Natural killer cell (primary cell): ENCODE measurements at places on chromosomes 5 and 9.

DNA sequence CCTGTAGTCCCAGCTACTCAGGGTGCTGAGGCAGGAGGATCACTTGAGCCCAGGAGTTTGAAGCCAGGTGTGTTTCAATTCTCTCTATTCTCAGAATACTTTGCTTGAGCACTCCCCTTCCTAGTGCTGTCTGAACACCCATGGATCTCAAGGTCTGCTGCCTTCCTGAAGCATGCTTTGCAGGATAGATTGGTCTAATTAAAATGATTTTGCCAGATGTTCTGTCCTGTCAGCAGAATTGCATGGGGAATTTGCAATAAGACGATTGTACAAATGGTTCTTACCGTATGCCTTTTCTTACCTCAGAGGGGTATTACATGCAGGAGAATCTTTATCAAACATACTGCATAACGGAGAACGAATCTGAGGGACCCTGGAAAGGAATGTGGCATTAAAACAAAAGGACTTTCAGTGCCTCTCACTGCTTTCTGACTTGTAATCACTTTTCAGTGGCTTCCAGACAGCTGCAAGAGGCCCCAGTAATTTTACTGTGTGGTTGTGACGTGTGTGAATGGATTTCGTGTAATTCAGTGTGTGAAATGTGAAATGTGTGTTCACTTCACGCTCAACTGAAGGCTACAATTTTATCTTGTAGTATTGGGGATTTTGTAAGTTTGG is 587.2 kb upstream of the SEMA6A start:
- no peak for DNase-seq
- H3K36me3 ChIP-seq = no peaks in the 10 kb centered on the region
- no peaks in the 10 kb centered on the region for H3K27me3 ChIP-seq

GRCh38 chr9:121034529-121034928 is 15.5 kb downstream of the C5 start:
- no peak for DNase-seq
- no peaks in the 10 kb centered on the region for H3K36me3 ChIP-seq
- H3K4me1 ChIP-seq = no peaks in the 10 kb centered on the region
- no peaks in the 10 kb centered on the region for H3K27me3 ChIP-seq
- no peak overlapping the region for H3K27ac ChIP-seq

GRCh38 chr5:145072889-145073288 is 762.3 kb downstream of the PRELID2 start:
- H3K4me1 ChIP-seq = no peaks in the 10 kb centered on the region
- H3K4me3 ChIP-seq = no peak overlapping the region
- H3K27me3 ChIP-seq = no peaks in the 10 kb centered on the region
- no peak for DNase-seq
- H3K27ac ChIP-seq = no peak overlapping the region
- no peaks in the 10 kb centered on the region for H3K36me3 ChIP-seq

- no peaks in the 10 kb centered on the region for H3K36me3 ChIP-seq
- no peak overlapping the region for H3K27ac ChIP-seq
- no peak overlapping the region for H3K4me3 ChIP-seq
- no peaks in the 10 kb centered on the region for H3K4me1 ChIP-seq
- DNase-seq = no peak
Measured at GRCh38 chr9:88589656-88590055, 54.7 kb downstream of the NXNL2 start.

- DNase-seq = no peak
- H3K27ac ChIP-seq = no peak overlapping the region
- H3K27me3 ChIP-seq = no peaks in the 10 kb centered on the region
- no peaks in the 10 kb centered on the region for H3K4me1 ChIP-seq
Measured at GRCh38 chr9:119941091-119941490, 571.9 kb upstream of the BRINP1 start.

- no peak overlapping the region for H3K27ac ChIP-seq
- no peaks in the 10 kb centered on the region for H3K27me3 ChIP-seq
- no peaks in the 10 kb centered on the region for H3K36me3 ChIP-seq
Measured at GRCh38 chr9:5481322-5482040, 28.9 kb upstream of the PDCD1LG2 start.

- no peak overlapping the region for H3K27ac ChIP-seq
- H3K27me3 ChIP-seq = no peaks in the 10 kb centered on the region
- H3K4me1 ChIP-seq = no peaks in the 10 kb centered on the region
Measured at GRCh38 chr9:86454701-86455615, 100.7 kb upstream of the TUT7 start.

DNA sequence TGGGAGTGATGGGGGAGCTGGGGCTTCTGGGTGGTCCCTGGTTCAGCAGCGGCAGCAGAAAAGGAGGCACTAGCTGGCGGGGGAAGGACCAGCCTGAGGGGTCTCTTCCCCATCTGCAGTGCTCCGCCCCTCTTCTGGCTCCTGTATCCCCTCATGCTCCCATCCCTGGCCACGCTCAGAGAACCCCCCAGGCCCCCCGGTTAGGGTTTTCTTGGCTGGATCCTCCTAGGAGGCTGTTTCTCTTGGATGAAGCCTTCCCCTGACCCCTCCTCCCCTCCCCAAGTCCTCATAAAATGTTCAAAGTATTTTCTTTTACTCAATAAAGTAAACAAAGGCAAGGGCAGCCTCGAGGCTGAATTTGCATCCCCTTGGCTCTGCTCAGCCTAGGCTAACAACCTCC is 60.8 kb downstream of the FGF18 start:
- no peak overlapping the region for H3K27ac ChIP-seq
- no peaks in the 10 kb centered on the region for H3K27me3 ChIP-seq
- H3K4me3 ChIP-seq = no peak overlapping the region
- no peak for DNase-seq
- peaks cover 12% of the 10 kb centered on the region for H3K4me1 ChIP-seq
